ENCODE measurements at places on chromosomes 6 and 20.

- no peak for DNase-seq
Observed at GRCh38 chr6:3609388-3609787, 142.1 kb downstream of the PXDC1 start.

DNA sequence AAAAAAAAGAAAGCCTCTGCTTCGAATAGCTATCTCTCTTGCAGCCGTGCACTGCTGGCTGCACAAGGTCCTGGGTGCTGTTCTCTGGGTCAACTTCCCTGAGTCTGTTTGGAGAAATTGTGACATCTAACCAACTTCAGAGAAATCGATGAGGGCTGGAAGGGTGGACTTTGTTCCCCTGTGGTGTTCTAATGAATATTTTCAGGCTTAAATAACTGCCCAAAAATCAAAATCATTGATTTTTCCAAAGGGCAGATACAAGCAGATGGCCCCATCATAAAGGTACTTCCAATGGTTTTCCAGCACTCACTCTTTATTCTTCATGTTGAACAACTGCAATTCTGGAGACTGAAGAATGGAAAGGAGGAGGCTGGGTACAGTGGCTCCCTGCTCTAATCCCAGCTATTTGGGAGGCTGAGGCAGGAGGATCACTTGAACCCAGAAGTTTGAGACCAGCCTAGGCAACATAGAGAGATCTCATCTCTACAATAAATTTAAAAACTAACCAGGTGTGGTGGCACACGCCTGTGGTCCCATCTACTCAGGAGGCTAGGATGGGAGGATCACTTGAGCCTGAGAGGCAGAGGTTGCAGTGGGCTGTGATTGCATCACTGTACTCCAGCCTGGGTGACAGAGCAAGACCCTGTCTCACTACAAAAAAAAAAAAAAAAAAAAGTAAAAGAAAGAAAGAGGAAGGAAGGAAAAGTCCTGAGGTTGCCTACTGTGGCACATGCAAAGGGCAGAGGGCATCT lies 59.1 kb downstream of the FOXA2 start:
- DNase-seq = no peak

GRCh38 chr6:151387175-151387970 lies 4.0 kb downstream of the ZBTB2 start:
- no peak for DNase-seq

DNA sequence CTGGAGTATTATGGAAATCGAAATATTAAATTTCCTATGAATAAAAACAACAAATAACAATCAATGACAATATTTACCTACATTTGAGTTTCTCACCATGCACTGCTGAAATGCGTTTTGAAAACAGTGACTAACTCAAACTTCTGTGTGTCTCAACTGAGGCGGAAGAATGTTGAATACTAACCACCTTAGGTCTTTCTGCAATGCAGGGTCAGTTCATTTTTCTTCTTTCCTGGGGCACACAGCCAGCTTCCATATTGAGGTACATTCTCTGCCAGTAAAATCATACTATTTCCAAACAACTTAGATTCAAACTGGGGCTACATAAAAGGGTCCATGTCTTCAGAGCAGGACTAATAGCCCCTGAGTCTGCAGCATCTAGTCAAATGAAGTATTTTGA lies 310.1 kb downstream of the UTRN start:
- no peak for DNase-seq

GRCh38 chr20:45138561-45139300 lies 14.5 kb upstream of the WFDC12 start:
- peak; percentile 75 for DNase-seq

GRCh38 chr20:15916623-15917022 lies 656.6 kb downstream of the KIF16B start:
- no peak for DNase-seq

DNA sequence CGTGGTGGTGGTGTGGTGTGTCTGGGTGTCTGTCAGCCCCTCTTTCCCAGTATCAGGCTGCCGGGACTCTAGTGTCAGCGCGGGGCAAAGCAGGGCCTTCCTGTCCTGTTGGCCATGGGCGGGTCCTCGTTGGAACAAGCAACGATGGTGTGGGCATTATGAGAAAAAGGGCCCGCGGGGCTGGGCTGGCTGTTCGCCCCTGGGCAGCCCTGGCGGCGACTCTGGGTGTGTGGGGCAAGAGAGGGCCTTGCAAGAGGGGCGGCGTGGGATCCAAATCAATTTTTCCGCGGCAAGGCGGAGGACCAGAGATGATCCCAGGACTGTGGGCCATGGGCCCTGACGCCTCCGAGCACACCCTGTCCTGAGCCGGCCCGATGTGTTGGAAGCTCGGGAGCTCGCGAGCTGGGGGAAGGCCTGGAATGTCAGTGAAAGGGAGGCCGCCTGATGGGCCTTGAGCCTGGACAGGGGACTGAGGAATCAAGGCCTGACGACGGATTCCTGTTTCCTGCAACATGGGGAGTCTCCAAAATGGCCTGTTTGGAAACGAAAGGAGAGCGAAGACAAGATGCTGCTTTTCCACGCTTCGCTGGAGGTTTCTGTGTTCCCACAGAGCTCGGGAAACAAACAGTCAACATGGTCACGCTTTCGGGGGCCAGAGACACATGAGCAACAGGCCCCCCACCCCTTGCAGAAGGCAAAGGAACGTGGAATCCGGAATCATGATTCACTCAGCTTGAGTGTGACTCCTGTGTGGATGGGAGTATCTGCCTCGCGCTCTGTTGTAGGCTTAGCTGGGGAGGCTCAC lies 364.7 kb upstream of the DEFB115 start:
- no peak for DNase-seq

- no peak for DNase-seq
Observed at GRCh38 chr6:20575125-20575524, 40.9 kb downstream of the CDKAL1 start.

DNA sequence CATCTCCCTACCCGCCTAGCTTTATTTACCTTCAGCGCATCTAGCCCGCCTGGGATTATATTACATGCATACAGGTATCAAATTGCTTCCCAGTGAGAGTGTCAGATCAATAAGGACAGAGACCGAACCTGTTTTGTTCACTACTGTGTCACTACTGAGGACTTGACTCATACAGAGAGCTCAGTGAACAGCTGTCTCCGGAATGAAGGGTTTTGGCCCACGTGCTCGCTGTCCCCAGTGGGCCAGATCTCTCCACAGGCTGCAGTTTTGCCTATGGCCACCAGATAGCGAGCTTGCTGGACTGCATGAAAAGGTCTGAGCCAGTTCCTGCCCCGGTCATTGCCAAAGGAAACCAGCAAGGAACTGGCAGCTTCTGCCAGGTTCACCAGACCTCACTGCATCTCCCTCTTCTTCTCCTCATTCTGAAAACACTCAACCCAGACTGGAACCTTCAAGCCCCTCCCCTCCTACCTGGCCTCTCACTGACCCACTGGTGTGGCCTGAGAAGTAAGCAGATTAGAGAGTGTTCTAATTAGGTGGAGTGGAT lies 150.8 kb downstream of the ZMYND8 start:
- DNase-seq = peak; percentile 92

DNA sequence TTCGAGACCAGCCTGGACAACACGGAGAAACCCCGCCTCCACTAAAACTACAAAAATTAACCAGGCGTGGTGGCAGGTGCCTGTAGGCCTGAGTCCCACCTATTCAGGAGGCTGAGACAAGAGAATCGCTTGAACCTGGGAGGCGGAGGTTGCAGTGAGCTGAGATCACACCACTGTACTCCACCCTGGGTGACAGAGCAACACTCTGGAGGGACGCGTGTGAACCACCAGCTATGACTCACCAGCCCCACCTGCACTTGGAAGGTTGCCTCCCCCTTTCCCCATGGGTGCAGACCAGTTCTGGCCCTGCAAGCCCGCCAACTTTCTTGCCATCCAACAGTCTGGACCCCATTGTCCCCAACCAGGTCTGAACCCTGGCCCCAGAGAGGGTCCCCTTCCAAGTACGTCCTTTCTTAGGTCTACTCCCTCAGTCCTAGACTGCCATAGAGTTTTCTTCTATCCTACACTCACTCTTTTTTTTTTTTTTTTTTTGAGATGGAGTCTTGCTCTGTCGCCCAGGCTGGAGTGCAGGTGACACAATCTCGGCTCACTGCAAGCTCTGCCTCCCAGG lies 29.2 kb downstream of the ATP9A start:
- no peak for DNase-seq

GRCh38 chr20:33679758-33680485 lies 5.7 kb upstream of the NECAB3 start:
- no peak for DNase-seq

- DNase-seq = no peak
Observed at GRCh38 chr20:52985687-52986086, 13.5 kb downstream of the TSHZ2 start.

DNA sequence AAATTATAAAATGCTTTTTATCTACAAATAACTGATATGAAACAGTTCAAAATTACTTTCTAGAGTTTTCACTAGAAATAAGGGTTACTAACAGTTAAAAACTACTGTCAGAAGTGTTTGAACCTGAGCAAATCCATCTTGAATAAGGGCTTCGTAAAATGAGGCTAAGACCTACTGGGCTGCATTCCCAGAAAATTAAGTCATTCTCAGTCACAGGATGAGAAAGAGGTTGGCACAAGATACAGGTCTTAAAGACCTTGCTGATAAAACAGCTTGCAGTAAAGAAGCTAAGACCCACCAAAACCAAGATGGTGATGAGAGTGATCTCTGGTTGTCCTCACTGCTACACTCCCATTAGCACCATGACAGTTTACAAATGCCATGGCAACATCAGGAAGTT lies 93.7 kb downstream of the PLG start:
- no peak for DNase-seq

- no peak for DNase-seq
Observed at GRCh38 chr6:101445527-101445926, 52.0 kb downstream of the GRIK2 start.

DNA sequence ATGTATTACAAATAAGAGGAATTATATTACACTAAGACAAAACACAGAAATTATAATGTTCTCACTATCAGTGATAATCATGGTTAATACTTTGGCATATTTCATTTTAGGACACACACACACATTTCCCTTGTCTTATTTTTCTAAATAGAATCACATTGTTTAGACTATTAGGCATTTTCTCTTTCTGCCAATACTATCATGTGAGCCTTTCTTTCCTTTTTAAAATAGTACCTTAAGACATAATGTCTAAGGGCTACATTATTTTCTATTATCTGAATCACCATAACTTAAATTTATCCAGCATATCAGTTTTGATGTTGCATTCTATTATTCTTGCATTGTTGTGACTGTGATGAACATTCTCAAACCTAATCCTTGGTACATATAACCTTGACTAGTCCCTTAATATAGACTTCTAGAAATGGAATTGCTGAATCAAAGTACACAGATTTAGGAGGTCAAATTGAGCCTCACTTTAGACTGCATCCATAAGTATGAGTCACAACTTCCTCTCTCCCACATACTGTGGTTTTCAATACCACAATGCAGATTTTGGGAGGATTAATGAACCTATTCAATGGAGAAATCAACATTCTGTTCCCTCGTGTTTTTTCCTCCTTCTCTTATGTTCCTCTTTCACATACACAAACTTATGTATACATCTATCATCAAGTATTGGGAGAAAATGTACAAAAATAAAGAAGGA lies 212.6 kb downstream of the MOXD1 start:
- no peak for DNase-seq

DNA sequence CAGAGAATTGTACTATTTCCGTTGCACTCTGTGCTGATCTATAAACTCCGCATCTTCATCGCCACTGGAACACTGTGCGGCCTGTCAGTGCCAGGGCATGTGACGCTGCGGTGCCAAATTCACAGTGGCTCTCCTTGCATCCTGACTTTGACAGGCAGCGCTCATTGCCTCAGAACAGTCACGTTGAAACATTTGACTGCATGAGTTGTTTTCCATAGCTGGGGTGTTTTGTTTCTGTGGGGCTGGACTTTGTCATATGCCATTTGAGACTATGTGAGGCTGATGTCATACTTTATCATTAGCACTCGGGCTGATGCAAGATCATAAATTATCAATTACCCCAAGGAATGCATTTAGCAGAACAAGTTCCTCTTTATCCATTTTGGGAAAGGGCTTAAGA lies 32.7 kb downstream of the CFAP61 start:
- no peak for DNase-seq

GRCh38 chr20:40644863-40645262 lies 44.2 kb downstream of the MAFB start:
- no peak for DNase-seq

GRCh38 chr20:18835466-18836256 lies 22.1 kb downstream of the SCP2D1 start:
- DNase-seq = no peak

DNA sequence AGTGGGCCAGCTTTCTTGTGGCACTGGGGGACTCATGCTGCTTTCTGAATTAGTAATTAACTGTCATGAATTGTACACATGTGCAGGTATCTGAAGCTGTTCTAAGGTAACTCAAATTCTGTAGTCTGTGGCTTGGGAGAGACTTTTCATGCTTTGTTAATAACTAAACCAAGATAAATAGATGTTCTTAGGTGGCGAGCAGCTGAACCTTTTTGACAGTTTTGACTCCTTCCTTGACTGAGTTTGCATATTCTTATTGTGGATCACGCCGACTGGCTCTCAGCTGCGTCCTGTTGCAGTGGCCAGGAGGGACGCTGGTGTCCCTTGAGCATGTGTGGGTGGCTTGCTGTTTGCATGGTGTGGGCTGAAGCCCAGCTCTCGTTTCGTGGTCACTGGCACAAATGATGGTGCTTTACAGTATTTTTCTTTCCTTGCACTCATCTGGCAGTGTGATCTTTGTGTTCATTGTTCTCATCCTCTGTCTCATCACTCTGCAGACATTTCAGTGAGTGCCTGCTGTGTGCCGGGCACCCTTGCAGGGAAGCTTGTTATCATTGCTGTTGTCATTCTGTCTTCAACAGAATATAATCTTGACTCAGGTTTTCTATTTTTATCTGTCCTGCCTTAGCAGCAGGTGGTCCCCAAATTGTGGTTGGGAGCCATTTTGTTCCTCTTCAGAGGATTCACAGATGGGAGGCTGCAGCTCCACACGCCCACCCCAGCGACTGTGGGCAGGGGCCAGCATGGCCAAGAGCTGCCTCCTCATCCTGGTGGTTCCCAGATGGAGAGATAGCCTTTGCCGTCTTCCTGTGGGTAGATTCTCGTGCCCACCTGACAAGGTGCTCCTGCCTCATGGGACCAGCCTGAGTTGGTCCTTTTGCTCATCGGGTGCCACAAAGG lies 39.6 kb downstream of the DUSP22 start:
- DNase-seq = no peak

- DNase-seq = no peak
Observed at GRCh38 chr6:50822078-50822476, 3.4 kb downstream of the TFAP2B start.

DNA sequence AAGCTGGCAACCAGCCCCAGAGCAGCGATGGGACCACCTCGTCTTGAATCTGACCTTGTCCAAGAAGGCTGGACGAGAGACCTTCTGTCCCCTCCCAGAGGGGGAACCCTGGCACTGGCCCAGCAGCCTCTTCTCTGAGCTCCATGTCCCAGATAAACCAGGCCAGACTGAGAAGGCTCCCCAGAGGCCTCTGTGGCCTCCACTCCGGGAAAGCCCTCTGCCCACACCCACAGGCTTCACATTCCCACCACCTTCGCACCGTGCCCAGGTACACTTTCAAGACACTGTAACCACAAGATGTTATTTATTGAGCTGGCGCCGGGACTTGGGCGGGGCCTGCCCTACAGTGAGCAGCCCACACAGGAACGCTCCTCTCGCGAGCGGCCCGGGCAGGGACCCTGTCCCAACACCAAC lies 33.2 kb downstream of the ADA start:
- DNase-seq = peak; percentile 46

GRCh38 chr6:159979136-159979874 lies 10.4 kb downstream of the IGF2R start:
- no peak for DNase-seq
